Cerebellum (tissue), 4 donors: ENCODE measurements at places on chromosomes 12 and 14. TPM values are rescaled to one million over a fixed set of nuclear protein-coding genes. Genes with fewer than 3 reads are reported as not detected.
A peak's percentile ranks its signal among the peaks of the same experiment; 100 is the strongest.

- DNase-seq = no peak
Measured at GRCh38 chr12:124687174-124687902, 119.9 kb upstream of the NCOR2 start.

The SERPINA9 gene
- not detected for total RNA-seq

The TMEM229B gene
- 16.0 TPM for total RNA-seq

DNA sequence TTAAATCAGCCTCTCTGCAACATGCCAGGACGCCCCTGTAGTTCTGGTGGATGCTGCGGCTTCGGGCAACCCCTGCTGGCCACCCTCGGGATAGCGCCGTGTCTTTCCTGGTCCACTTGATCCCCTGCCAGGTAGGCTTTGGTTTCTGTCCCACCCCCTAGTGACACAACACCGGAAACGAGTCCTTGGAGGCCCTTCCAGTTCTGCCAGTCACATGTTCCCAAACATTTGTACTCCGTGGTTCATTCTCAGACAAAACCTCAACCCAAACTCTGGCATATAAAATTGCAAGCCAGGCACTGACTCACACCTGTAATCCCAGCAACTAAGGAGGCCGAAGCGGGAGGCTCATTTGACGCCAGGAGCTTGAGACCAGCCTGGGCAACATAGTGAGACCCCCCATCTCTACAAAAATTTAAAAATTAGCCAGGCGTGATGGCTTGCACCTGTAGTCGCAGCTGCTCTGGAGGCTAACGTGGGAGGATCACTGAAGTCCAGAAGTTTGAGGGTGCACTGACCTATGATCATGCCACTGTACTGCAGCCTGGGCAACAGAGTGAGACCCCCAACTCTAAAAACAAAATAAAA lies 37.0 kb downstream of the RASAL1 start:
- DNase-seq = peak; percentile 83

- peak; percentile 57 for DNase-seq
Measured at GRCh38 chr14:70317969-70318634, 41.4 kb downstream of the COX16 start.

The CLEC1A gene
- total RNA-seq = 0.54 TPM

The COX8C gene
- total RNA-seq = not detected

The CISTR gene
- total RNA-seq = not detected

GRCh38 chr12:130184404-130185090 lies 22.3 kb downstream of the FZD10 start:
- DNase-seq = no peak

DNA sequence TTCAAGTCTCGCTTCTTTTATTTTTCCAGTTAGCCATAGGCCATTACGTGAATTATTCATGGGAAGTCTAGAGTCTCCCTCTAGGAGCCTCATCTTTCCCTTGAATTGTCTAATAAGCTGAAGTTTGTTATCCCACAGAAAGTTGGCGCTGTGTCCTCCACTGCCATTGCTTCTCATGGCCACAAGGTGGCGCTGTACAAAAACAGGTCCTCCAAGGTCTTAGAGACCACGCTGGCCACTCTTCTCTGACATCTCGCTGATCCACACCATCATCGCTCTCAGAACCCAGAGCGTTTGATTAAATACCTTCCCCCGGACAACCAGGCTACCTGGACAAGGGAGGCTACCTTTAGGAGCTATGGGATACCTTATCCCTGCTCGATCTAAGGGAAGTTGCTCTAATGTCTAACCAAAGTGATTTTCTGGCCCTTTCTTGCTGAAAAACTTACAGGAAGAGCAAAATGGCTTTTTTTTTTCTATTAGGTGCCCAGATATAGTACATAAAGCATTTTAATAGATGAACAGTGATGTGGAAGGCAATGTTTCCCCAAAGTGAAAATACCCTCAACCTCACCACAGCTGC lies 110.0 kb downstream of the CCDC60 start:
- DNase-seq = no peak

The ACOT6 gene
- total RNA-seq = not detected

The BCL11B gene
- 5.1 TPM for total RNA-seq

The YBX3 gene
- 16.2 TPM for total RNA-seq

DNA sequence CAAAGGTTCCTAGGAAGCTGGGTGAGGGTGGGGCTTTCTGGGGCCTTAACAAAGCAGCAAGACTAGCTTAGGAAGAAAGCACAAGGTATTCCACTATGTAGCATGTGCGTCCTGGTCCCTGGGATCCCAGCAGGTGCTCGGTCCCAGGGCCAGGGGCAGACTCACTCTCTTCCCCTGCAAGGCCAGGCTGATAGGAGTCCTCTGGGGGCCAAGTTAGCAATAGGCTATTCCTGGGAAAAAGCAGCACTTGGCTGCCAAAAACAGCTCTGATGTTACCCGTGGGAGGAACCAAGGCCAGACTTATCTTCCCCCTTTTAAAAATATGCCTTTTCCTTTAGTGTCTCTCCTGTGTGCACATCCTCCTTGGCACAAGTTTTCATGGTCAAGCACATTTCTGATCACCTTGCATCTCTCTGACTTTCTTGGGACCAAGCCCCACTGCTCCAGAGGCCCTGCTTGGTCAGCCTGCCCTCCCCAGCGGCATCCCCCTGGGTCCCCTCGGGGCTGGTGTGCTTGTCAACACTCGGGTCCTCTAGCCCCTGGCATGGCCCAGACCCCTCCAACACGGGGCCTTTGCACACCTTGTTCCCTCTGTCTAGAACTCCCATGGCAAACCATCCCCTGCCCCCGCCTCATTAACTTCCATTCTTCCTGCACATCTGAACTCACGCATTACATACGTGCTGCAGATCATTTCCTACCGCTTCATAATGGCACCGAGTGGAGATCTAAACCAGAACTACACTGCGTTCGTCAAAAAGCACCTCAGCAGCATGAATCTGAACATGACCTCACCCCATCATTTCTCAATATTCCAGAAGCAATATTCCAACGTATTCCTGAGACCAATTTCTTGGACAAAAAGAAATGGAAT lies 21.9 kb downstream of the CCDC92 start:
- no peak for DNase-seq

GRCh38 chr14:74638066-74638465 lies 26.0 kb upstream of the LTBP2 start:
- DNase-seq = no peak
